WTC11 (cell line): ENCODE measurements at places on chromosomes 16 and 17.
A peak's percentile ranks its signal among the peaks of the same experiment; 100 is the strongest.

GRCh38 chr16:19228052-19228451 lies 57.5 kb upstream of the CLEC19A start:
- no peaks in the 10 kb centered on the region; the same call in 1 of the 2 replicates for H3K27me3 ChIP-seq
- H3K27ac ChIP-seq = no peak overlapping the region
- peaks cover 21% of the 10 kb centered on the region for H3K36me3 ChIP-seq
- H3K4me1 ChIP-seq = peaks cover 14% of the 10 kb centered on the region

- no peak overlapping the region for H3K27ac ChIP-seq
- H3K27me3 ChIP-seq = no peaks in the 10 kb centered on the region
- no peak overlapping the region for H3K4me3 ChIP-seq
- DNase-seq = no peak
- H3K4me1 ChIP-seq = no peaks in the 10 kb centered on the region
These were observed 8.0 kb downstream of the TLCD3A start for GRCh38 chr17:740240-741017.

DNA sequence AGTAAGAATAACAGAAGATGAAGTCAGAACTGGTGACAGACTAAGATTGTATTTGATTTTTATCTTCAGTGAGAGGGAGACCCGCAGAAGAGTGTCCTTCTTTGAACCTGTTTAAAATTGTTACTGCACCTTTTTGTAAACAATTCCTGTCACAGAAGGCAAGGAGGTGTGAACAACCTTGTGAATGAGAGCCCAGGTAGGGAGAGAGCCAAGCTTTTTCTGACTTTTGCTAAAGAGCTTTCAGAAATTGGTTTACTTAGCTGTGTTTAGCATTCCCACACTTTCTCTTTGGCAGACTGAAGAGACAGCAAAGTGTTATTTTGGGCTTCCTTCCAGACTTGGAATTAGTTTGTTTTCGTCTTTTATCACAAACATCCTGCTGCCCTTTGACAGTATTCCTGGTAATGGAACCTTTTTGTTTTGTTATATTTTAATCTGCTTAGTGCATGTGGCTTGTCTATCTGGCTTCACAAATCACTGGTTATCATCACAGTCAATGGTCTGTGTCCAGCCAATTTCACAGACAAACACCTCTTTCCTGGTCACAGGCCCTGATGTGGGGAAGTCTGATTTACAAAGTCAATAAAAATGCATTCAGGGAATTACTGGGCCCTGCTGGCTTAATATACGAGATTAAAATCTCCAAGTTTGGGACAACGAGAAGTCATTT lies 85.7 kb upstream of the HS3ST2 start:
- DNase-seq = no peak
- no peaks in the 10 kb centered on the region for H3K27me3 ChIP-seq
- H3K4me3 ChIP-seq = no peak overlapping the region
- H3K27ac ChIP-seq = no peak overlapping the region
- H3K36me3 ChIP-seq = no peaks in the 10 kb centered on the region

- H3K27me3 ChIP-seq = peaks cover 42% of the 10 kb centered on the region
- no peak overlapping the region for H3K4me3 ChIP-seq
- no peaks in the 10 kb centered on the region for H3K36me3 ChIP-seq
- no peaks in the 10 kb centered on the region for H3K4me1 ChIP-seq
- no peak for DNase-seq
These were observed 6.1 kb downstream of the TBX21 start for GRCh38 chr17:47739150-47739549.

GRCh38 chr16:1938910-1939309 lies 4.1 kb downstream of the MSRB1 start:
- no peak for DNase-seq
- H3K36me3 ChIP-seq = peaks cover 12% of the 10 kb centered on the region
- no peak overlapping the region for H3K27ac ChIP-seq
- H3K4me3 ChIP-seq = no peak overlapping the region

DNA sequence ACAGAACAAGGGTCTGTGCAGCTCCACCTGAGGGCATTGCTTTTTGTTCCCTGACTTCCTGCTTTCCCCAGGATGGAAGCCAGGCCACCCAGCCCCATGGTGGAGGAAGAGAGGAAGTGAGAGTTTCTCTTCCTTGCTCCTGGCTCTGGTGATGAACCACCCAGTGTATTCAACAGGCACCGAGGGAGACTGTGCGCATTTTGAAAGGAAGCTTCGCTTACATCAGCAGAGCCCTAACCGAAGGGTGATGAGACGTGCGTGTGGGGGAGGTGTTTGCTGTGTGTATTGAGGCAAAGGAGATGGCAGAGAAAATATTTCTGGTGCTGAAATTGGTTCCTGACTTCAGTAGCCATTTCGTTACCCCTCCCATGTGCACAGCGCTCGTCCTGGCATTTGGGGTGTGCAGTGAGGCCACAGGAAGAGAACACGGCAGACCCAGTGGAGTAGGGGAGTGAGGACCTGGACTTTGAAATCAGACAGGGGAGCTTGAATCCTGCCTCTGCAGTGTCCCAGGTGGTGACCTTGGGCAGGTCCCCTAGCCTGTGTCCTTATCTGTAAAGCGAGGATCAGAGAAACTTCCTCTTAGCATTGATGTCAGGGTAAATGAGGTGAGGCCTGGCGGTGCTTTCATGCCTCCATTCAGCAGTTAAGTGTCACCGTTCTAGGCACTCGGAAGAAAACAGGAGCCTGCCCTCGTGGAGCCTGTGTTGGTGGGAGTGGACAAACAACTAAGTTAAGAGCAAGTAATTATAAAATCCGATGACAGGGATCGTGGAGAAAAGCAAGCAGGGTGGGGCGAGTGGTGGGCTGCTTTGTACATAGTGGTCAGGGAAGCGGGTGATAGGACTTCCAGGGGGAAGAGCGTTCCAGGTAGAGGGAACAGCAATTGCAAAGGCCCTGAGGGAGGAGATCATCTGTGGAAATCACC lies 7.4 kb downstream of the CMIP start:
- no peaks in the 10 kb centered on the region for H3K27me3 ChIP-seq
- H3K4me1 ChIP-seq = peaks cover 88% of the 10 kb centered on the region
- H3K27ac ChIP-seq = peak overlapping the region; percentile 86
- DNase-seq = no peak
- H3K36me3 ChIP-seq = peaks cover 10% of the 10 kb centered on the region
- H3K4me3 ChIP-seq = no peak overlapping the region

GRCh38 chr17:2854143-2855055 lies 58.2 kb downstream of the RAP1GAP2 start:
- H3K27ac ChIP-seq = peak overlapping the region; percentile 97
- H3K4me3 ChIP-seq = peak overlapping the region; percentile 89
- H3K27me3 ChIP-seq = no peaks in the 10 kb centered on the region
- peak; percentile 50 for DNase-seq

DNA sequence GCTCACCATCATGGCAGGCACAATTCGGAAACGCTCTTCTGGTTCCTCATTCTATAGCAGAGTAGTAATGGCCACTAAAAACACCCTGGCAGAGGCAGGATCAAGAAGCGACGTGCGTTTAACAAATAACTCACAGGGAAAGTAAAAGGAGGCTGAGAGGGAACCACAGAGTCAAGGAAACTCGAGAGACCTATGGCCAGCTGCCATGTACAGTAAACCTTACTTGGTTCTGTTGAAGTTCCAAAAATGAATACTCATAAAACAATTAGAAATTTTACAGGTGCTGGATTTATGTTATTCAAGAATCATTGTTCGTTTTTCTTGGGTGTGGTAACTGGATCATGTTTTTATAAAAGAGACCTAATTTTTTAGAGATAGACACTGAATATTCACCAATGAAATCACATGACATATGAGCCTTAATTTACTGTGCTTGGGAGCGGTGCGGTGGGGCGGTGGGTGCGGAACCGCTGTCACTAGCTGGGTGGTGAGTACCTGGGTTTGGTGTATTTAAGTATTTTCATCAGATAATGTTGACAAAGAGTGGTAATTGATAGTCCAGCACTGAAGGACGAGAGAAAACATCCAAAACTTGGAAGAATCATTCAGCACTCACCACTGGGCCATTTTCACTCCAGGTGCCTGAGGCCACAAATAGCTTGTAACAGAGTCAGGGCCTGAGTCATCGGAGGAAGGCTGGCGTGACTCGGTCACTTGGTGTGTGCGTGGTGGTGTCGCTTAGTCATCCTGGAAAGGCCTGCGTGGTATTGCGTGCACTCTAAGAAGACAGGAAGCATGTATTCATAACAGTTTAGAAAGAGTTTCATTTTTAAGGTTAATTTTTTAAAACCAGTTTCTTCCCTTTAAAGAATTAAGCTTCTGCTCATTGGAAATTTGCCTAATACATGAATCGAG lies 135.4 kb upstream of the CHMP6 start:
- peaks cover 27% of the 10 kb centered on the region for H3K4me1 ChIP-seq
- H3K27me3 ChIP-seq = no peaks in the 10 kb centered on the region
- peak overlapping the region; percentile 52 for H3K27ac ChIP-seq
- H3K36me3 ChIP-seq = no peaks in the 10 kb centered on the region; the same call in 1 of the 2 replicates
- H3K4me3 ChIP-seq = no peak overlapping the region

DNA sequence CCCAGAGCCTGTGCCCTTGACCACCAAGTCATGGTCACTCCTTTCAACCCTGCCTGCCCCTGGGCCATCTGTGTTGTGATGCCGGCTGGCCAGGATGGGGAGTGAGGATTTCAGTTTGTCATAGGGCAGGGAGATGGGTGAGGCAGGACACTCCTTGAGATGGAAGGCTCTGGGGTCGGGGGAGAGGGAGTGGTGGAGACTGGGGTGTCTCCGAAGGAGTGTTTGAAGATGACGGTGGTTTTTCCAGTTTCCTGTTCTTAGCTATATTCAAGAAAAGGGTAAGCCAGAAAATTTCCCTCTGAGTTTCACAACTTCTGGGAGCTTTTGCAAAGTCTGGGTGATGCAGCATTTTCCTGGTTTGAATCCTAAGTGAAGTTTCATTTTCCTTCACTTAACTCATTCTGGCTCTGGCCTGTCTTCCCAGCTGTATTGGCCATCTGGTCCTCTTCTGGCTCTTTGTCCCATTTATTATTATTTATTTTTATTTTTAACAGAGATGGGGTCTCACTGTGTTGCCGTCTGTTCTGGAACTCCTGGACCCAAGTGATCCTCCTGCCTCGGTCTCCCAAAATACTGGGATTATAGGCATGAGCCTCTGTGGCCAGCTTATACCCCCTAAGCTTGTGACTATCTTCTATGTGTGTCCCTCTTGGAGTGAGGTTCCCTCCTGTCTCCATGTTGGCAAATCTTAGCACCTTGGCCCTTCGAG lies 27.7 kb downstream of the ABCC1 start:
- no peaks in the 10 kb centered on the region; the same call in none of the 2 replicates for H3K27me3 ChIP-seq
- no peak for DNase-seq
- no peak overlapping the region; the same call in 1 of the 2 replicates for H3K27ac ChIP-seq
- H3K36me3 ChIP-seq = peaks cover 69% of the 10 kb centered on the region
- no peak overlapping the region for H3K4me3 ChIP-seq
- peaks cover 42% of the 10 kb centered on the region for H3K4me1 ChIP-seq

DNA sequence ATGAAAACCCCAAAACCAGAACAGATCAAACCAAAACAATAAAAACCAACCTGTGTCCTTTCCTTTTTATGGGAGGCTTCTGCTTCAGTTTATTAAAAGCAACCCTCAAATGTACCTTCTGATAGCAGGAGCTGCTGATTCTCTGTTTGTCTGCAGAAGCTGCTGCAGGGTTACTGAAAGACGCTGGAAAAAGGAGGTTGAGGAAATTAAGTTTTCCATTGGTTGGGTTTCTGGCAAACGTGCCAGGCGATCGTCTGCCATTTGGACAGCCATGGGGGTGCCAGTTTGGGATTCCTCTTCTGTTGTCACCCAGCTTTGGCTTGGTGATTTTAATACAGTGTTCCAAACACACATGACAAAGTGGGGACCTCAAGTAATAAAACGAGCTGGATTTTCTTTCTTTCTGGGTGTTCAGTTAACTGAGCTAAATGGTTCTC lies 185.4 kb upstream of the ZFHX3 start:
- no peak overlapping the region for H3K27ac ChIP-seq
- H3K27me3 ChIP-seq = peaks cover 16% of the 10 kb centered on the region
- no peaks in the 10 kb centered on the region for H3K36me3 ChIP-seq
- H3K4me1 ChIP-seq = peaks cover 17% of the 10 kb centered on the region
- H3K4me3 ChIP-seq = no peak overlapping the region
